ENCODE measurements at places on chromosomes 13 and 19.

DNA sequence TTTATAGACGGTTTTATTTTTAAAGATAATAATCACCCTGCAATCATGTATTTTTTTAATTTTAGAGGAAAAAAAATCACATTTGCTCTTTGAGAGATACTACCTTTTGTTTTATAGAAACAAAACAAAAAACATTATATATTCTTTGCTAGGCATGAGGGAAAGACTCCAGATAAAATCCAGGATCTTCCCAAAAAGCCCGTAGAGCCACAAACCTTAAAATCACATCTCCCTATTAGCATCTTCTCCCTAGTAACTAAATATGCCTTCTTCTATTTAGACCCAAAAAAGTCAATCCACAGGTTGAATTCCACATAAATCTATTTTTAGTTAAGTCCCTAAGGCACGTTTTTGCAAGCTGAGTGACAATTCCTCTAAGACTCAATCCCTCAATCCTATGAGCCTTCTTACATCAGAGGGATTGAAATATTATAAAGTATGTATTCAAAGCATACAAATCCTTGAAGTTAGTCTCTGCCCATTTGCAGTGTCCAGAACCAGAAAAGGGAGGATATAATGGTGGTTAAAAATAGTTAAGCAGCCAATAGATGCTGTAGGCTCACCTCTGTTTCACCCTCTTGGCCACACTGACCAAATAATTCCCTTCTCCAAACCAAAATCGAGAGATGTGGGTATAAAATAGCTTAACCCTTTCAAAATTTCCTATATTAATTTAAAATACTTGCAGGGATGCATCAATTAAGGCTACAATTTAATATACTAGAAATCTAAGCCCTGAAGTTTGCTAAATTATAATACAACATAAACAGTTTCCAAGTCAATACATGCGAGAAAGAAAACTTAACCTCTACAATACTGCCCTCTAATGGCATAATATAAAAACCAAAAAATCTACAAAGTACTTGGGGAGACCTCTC is 64.0 kb downstream of the SERP2 start:
- DNase-seq: no peak

- DNase-seq: no peak
Observed at GRCh38 chr19:10299545-10300458, 9.8 kb downstream of the ZGLP1 start.

- DNase-seq: no peak
Observed at GRCh38 chr13:30448441-30448840, 17.3 kb downstream of the HMGB1 start.

DNA sequence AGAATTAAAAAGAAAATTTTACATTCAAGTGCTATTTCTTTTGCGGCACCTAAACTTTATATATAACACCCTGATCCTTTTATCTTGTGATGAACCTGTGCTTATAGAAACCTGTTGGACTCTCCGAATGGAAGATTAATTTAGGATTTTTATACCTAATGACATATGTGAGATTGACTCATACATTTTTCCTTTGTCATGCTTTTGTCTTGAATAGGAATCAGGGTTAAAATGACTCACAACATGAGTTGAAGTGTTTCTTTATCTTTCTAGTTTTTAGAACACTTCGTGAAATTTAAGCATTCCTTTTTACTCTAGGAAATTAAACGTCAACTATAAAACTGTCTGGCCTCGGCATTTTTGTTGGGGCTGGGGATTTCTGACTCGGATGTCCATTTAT is 378.9 kb downstream of the PCDH20 start:
- no peak for DNase-seq

DNA sequence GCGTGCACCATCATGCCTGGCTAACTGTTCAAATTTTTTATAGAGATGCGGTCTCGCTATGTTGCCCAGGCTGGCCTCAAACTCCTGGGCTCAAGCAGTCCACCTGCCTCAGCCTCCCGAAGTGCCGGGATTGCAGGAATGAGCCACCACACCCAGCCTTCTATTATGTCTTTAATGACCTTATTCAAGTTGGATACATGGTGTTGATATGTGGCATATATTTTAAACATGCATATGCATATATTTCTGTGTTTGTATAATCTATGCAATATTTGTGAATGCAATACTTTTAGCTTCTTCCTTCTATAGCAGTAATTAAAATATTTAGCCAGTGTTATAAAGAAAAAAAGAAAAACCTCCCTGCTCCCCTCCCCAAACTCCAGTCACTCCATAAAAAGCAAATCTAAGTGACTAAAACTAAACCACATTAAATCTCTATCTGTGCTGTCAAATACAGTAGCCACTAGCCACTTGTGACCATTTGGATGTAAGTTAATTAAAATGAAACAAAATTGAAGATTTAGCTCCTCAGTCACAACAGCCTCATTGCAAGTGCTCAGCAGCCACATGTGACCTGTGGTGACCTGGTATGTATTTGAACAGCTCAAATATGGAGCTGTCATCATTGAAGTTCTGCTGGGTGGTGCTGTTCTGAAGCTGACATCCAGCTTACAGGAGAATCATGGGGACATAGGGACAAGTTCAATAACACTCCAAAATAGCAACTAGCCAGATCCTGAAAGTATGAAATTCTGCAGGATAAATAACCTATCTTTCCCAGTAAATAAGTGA is 27.4 kb downstream of the FCGBP start:
- DNase-seq: no peak

DNA sequence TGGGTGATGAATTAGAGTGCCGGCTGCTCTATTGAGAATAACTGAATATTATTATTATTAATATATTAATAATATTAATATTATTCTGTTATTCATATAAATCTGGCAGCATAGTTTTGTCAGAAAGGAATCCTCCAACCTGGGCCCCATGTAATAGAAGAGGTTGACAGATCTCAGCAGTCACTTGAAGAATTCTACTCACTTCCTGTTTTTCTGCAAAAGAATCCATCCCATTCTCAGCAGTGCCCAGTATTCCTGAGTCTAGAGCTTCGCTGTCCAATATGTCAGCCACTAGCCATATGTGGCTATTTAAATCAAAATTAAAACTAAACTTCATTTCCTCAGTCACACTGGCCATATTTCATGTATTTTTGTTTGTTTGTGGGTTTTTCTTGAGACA is 72.4 kb upstream of the USPL1 start:
- DNase-seq: no peak

DNA sequence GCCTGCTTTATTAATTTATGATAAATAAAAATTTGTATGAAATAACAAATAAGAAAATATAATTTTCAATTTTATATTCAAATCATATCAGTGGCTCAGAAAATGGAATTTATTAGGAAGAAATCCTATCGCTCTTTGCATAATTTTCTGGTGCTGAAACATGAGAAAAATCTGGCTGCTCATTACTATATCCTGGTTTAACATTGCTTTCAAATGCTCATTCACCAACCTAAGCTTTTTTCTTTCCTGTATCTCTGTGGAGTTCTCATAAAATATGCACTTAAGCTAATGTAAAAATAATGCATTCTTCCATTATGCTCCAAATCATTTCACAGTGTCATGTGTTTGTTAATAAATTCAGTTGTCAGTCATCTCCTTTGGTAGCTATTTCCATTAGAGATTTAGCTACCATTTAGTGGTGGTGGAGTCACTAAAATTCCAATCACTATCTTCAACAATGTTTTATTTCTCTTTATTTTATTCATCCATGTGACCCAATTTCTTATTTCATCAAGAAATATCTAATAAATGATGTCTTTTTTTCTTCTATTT is 498.0 kb downstream of the DCT start:
- DNase-seq: no peak

DNA sequence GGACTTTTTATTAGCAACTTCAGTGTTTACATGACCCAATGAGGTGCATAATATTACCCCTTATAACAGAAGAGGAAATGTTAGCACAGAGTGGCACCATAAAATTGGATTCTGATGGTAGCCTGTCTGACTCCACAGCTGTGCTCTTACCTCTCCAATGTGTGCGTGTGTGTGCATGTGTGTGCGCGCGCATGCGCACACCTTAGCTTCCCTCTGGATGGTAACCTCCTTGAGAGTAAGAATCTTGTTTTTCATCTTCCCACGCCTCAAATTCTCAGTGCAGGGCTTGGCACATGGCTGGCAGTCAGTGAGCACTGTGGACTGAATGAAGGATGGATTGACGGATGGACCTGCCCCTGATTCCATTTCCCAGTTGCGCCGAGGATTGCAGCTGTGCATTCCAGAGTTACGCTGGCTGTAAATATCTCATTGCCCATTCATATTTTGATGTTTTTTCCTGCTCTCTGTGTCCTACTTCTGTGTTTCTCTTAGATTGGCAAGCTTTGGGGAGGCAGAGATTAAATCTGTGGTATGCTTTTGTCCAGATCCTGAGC is 99.2 kb upstream of the WASF3 start:
- DNase-seq: no peak

- DNase-seq: no peak
Observed at GRCh38 chr13:25733696-25734435, 317.9 kb downstream of the SHISA2 start.

DNA sequence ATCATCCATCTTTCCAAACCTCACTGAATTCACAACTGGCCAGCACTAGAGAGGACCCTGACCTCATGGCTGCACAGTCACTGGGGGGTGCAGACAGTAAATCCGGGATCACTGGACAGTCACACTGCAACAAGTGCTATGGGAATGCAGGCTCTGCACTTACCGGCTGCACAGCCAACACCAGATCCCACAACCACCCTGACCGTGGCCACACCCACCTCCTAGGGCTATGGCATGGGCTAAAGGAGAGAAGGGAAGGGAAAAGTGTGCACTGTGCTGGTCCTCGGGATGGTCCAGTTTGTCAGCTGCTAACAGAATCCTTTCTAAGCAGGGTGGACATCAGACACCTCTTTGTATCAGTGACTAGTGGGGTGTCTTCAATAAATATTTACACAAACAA is 118.2 kb downstream of the MIPEP start:
- DNase-seq: no peak

- no peak for DNase-seq
Observed at GRCh38 chr19:18763674-18764590, 27.2 kb downstream of the COMP start.

DNA sequence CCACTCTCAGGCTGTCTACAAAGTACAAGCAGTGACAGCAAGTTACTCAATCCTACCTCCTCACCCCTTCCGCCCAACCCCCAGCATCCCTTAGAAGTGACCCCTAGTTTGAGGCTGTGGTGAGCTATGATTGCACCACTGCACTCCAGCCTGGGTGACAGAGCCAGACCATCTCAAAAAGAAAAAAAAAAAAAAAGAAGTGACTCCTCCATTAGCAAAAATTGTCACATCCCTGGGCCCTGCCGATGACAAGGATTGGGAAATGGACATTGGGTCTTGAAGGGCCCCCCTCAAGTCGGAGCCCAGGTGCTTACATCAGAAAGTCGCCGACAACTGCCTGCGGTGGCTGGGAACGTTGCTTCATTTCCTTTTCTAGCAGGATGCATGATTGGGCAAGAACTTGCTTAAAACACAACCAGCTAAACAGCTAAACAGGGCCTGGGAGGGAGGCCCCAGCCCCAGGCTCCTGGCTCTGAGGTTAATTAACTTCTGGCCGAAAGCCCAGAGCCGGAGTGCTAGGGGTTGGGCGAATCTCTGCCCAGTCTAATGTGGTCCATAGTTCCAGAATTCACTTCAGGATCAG is 15.3 kb downstream of the RAB3D start:
- DNase-seq: peak; percentile 74

GRCh38 chr13:52070929-52071523 is 46.5 kb downstream of the UTP14C start:
- peak; percentile 41 for DNase-seq

- peak; percentile 36 for DNase-seq
Observed at GRCh38 chr19:39645800-39646411, 9.8 kb upstream of the LGALS16 start.

DNA sequence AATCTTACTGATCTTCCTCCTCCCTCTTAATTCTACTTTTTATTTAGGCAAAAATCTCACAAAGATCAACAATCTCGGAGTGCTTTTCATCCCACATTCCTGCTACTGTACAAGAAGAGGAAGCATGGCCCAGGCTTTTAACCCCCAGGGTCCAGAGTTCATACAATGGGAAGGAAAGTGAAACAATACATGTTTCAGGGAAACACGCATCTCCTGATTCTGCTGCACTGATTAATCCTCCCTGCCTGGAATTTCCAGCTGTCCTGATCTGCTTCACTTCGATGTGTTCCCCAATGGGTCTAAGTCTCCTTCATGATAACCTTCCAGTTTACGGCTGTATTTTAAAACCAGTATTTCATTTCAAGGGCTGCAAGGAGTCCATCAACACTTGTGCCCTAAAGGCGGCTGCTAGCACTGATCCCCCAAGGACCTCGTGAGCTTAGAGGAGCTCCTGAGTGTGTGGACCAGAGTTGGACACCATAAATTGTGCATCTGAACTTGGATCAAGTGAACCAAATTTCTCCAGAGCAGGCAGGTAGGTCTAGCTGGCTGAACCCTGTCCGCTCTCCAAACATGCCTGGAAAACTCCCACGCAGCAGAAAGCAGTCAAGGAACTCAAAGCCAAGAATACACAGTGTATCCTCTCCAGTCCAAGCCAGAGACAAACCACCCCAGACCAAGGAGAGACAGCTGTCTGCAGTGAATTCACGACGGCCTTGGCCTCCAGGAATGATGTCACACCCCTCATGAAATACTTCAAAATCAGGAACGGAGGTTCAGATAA is 44.3 kb downstream of the COL4A1 start:
- DNase-seq: no peak

GRCh38 chr13:22336460-22336859 is 665.6 kb downstream of the FGF9 start:
- DNase-seq: no peak

DNA sequence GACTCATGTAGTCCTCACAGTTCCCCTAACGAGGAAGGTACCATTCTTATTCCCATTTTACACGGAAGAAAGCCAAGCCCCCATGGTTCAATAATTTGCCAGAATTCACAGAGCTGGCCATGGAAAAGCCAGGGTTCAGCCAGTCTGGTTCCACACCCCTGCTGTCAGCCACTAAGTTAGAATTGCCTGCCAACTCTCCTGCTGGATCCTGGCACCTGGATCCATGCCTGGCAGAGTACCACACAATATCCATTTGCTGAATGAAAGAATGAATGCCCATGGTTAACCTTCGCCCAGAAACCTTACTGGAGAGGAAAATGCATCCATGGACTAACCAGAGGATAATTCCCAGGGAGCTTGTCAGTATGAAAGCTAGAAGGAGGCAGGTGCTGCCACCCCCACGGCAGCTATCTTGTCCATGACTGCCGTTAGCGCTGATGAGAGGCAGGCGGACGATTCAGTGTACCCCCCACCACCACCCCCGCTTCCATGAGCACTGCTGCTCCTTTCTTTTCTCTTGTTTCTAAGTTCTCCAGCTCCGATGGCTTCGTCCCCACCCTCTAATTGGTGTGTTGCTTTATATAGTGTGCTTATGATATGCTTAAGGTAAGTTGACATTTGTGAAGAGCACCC is 114.5 kb downstream of the SLC7A1 start:
- no peak for DNase-seq

GRCh38 chr19:10916602-10917001 is 11.8 kb downstream of the YIPF2 start:
- DNase-seq: no peak

DNA sequence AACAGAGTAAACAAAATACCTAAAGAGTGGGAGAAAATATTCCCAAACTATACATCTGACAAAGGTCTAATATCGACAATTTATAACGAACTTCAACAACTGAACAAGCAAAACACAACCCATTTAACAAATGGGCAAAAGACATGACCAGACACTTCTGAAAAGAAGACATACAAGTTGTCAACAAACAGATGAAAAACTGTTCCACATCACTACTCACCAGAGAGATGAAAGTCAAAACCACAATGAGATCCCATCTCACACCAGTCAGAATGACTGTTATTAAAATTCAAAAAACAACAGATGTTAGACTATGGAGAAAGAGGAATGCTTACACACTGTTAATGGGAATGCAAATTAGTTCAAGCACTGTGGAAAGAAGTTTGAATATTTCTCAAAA is 233.8 kb upstream of the EDNRB start:
- DNase-seq: no peak

GRCh38 chr19:18558202-18558555 is 509 bp downstream of the KXD1 start:
- peak; percentile 24 for DNase-seq

Measured in activated CD8-positive, alpha-beta T cell treated with anti-CD3 and anti-CD28 coated beads for 36 hours (primary cell).